Parietal lobe (tissue), 2 donors: ENCODE measurements at places on chromosomes 2 and 18. TPM values are rescaled to one million over a fixed set of nuclear protein-coding genes. Genes with fewer than 3 reads are reported as not detected.

The UPP2 gene
- 3.1 TPM for total RNA-seq

The LRATD1 gene
- 35.1 TPM for total RNA-seq

The PER2 gene
- 10.0 TPM for total RNA-seq

The NT5DC4 gene
- not detected for total RNA-seq

The ALPG gene
- total RNA-seq = not detected

The ZNF385B gene
- 18.2 TPM for total RNA-seq

The EN1 gene
- total RNA-seq = not detected

The RGPD6 gene
- total RNA-seq = 158 TPM

The PLEKHA3 gene
- total RNA-seq = 23.2 TPM

The SCRN3 gene
- 65.7 TPM for total RNA-seq

The ABCB11 gene
- total RNA-seq = 1.6 TPM
